ENCODE measurements at places on chromosomes 1 and 21.
A peak's percentile ranks its signal among the peaks of the same experiment; 100 is the strongest.

- peak; percentile 12 for DNase-seq
These were observed 41.8 kb upstream of the CAMTA1 start for GRCh38 chr1:6743189-6744101.

- DNase-seq, result no peak
These were observed 32.5 kb upstream of the SLC44A3 start for GRCh38 chr1:94787691-94788090.

GRCh38 chr1:151680391-151680790 is 36.2 kb downstream of the CELF3 start:
- no peak for DNase-seq

GRCh38 chr1:119394085-119394484 is 20.9 kb upstream of the HSD3B2 start:
- no peak for DNase-seq

GRCh38 chr1:56135069-56135863 is 444.1 kb downstream of the PLPP3 start:
- DNase-seq, result no peak

- no peak for DNase-seq
These were observed 123.9 kb downstream of the PRDM2 start for GRCh38 chr1:13823936-13824335.

- no peak for DNase-seq
These were observed 183.7 kb upstream of the FAM78B start for GRCh38 chr1:166350490-166350889.

DNA sequence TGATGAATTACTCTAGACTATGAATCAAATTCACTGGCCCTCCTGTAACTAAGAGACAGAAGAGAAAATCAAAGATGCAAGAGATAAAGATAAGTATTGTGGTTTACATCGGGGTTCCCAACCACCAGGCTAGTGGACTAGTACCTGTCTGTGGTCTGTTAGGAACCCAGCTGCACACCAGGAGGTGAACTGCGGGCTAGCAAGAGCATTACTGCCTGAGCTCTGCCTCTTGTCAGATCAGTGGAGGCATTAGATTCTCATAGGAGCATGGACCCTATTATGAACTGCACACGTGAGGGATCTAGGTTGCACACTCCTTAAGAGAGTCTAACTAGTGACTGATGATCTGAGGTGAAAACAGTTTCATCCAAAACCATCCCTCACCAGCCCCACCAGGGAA is 58.9 kb upstream of the DUSP10 start:
- no peak for DNase-seq

GRCh38 chr1:202567738-202568137 is 142.5 kb downstream of the SYT2 start:
- no peak for DNase-seq

GRCh38 chr1:117674521-117675400 is 68.9 kb downstream of the TENT5C start:
- peak; percentile 46 for DNase-seq

- DNase-seq, result no peak
These were observed 12.1 kb upstream of the FAM131C start for GRCh38 chr1:16085522-16085921.

- DNase-seq, result no peak
These were observed 1214.9 kb downstream of the PLA2G4A start for GRCh38 chr1:188043536-188044245.

GRCh38 chr1:185412385-185413087 is 95.5 kb upstream of the IVNS1ABP start:
- DNase-seq, result no peak

DNA sequence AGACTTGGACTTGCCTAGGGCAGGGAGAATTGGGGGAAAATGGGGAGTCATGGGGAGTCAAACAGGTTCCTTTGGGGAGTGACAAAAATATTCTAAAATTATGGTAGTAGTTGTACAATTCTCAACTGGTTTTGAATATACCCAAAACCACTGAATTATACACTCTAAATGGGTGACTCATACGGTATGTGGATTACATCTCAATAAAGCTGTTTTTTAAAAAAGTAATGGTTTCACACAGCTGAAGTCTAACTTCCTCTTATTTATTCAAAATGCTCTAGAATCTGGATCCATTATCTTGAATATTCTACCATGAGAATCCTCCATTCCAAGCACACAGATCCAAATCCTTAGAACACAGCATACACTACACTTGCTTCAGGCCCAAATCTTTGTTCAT is 11.1 kb downstream of the EIF4G3 start:
- no peak for DNase-seq

DNA sequence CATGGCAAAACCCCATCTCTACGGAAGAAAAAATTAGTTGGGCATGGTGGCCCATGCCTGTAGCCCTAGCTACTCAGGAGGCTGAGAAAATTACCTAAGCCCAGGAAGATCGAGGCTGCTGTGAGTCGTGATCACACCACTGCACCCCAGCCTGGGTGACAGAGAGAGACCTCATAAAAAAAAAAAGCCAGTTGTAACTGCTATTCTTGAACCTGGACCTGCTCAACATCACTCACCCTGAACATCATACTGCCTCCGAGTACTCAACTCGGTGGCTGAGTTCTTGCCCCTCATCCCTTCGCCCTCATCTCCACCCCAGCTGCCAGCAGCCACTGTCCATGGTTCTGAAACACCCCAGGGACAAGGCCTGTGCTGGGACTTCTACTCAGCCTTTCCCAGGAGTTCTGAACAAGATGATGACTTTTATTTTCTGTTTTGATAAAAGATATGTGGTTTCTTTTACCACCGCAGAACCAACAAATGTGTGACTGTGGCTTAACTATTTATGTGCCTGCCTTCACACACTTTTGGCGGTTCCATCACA is 5.4 kb upstream of the DISP3 start:
- DNase-seq, result peak; percentile 7

GRCh38 chr1:171139890-171140289 is 45.2 kb upstream of the FMO2 start:
- no peak for DNase-seq

DNA sequence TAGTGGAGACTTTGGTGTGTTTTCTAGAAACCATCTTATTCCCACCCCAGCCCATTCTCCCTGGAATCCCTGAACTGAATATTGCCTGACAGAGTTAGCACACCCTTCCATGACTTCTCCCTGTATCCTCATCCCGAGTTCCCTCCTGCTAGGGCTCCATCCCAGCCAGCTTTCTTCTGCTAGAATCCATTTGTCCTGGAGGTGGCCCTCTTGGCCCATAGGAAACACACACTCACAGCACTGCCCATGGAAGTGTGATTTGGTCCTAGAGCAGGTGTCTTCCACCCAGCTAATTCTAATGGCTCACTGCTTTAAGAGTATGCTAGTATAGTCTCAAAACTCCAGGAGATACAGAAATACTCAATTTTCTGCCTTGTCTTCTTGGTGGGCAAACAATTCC is 4.1 kb downstream of the KRTAP15-1 start:
- DNase-seq, result no peak

- no peak for DNase-seq
These were observed 6.7 kb downstream of the DEPDC1 start for GRCh38 chr1:68490046-68490651.

- DNase-seq, result no peak
These were observed 11.1 kb downstream of the QSOX1 start for GRCh38 chr1:180165509-180166435.

GRCh38 chr1:54546651-54547401 is 1.2 kb upstream of the ACOT11 start:
- no peak for DNase-seq

- DNase-seq, result peak; percentile 74
These were observed 61.8 kb downstream of the ITPKB start for GRCh38 chr1:226677027-226678020.

- DNase-seq, result no peak
These were observed 31.4 kb downstream of the PRDX6 start for GRCh38 chr1:173508541-173508940.

DNA sequence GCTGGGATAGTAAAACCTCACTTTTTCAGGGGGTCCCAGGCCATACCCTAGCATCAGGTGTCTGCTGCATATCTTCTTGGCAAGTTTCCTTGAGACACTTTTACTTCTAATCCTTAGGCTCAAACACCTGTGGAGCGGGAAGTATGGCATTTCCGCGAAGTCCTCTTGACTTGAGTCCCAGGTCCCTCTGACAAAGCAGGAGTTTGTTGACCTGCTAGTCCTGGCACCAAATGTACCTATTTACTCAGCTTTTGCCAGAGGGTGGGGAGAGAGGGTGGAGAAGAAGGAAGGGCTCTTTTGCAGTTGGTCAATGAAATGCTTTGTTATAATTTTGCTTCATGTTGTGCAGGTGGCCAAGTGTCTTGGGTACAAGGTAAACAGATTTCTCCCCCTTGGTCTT is 59.7 kb downstream of the CLIC6 start:
- DNase-seq, result no peak

- DNase-seq, result no peak
These were observed 30.9 kb downstream of the AGT start for GRCh38 chr1:230682882-230683610.

GRCh38 chr21:42107177-42107880 is 36.2 kb downstream of the UMODL1 start:
- no peak for DNase-seq

GRCh38 chr1:211830055-211830327 is 572 bp downstream of the LPGAT1 start:
- DNase-seq, result peak; percentile 35

- DNase-seq, result no peak
These were observed 25.5 kb upstream of the SARS1 start for GRCh38 chr1:109188200-109188599.

DNA sequence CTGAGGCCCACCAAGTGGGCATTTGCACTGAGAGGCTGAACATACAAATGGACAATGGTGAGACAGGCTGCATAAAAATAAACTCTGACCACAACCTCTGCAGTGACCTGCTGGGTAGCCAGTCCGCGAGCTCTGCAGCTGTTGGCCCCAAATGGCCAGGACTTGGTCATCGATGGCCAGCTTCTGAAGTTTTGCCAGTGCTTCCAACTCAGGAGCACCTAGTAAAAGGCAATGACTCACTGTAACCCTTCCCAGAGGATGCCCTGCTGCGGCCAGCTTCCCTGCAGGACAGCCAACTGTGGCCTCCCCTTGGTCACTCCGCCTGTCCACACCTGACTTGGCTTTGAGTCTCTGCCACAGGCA is 185.4 kb downstream of the DYRK1A start:
- no peak for DNase-seq

Data from activated T-cell treated with anti-CD3 and anti-CD28 coated beads, Interleukin-2, amount 50 U/mL, for 72 hours (primary cell).